ENCODE measurements at places on chromosomes 7 and 10.
A peak's percentile ranks its signal among the peaks of the same experiment; 100 is the strongest.

- no peak for DNase-seq
Observed at GRCh38 chr10:88521791-88522190, 61.3 kb downstream of the RNLS start.

GRCh38 chr10:12051241-12051640 lies 8.6 kb upstream of the UPF2 start:
- DNase-seq, result no peak

DNA sequence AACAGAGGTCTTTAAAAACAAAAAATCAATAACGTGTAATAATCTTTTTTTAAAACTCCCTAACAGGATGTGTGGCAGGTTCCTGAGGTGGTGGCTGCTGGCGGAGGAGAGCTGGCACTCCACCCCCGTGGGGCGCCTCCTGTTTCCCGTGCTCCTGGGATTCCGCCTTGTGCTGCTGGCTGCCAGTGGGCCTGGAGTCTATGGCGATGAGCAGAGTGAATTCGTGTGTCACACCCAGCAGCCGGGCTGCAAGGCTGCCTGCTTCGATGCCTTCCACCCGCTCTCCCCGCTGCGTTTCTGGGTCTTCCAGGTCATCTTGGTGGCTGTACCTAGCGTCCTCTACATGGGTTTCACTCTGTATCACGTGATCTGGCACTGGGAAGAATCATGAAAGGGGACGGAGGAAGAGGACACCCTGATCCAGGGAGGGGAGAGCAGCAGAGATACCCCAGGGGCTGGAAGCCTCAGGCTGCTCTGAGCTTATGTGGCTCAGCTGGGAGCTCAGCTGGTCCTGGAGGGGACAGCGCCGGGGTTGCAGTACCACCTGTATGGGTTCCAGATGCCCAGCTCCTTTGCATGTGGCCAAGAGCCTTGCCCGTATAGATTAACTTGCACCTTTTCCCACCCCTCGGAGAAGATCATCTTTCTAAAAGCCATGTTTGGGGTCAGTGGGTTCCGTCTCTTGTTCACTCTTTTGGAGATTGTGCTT lies 16.7 kb upstream of the AZGP1 start:
- no peak for DNase-seq

- no peak for DNase-seq
Observed at GRCh38 chr10:63123727-63124362, 9.3 kb upstream of the NRBF2 start.

GRCh38 chr7:135001390-135002165 lies 15.3 kb downstream of the AGBL3 start:
- DNase-seq, result no peak

DNA sequence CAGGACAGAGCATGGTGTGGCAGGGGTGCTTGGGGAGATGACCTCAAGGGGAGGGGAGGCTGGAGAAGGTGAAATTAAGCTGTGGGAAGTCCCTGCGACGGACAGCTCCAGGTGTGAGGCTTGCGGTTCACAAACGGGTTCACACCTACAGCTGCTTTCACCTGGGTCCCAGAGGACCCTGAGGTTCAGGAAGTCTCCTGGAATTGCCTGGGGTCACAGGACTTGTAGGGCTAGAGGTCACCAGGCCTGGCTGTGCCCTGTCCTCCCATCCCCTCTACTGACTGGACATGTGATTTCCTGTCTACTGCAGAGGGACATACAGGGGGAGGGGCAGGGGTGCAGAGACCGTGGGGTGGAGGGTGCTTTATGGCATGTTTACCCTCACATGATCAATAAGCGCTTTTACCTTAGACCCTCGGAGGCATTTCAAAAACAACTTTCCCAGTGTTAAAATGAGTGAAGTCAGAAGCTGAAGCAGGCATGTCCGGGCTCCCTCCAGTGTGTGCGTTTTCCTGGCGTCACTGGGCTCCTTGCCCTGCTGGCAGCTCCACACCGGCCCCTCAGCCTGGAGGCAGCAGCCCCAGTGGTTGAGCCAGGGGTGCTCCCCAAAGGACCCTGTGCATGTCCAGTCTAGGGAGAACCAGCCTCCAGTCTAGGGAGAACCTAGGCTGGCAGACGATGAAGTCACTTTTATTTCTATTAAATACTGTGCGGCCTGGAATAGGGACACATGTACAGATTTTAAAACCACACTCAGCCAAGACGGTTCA lies 66.6 kb upstream of the IGFBP3 start:
- no peak for DNase-seq

- DNase-seq, result no peak
Observed at GRCh38 chr10:130757271-130757670, 554.2 kb downstream of the TCERG1L start.

GRCh38 chr7:131363719-131364118 lies 36.0 kb downstream of the MKLN1 start:
- DNase-seq, result no peak

DNA sequence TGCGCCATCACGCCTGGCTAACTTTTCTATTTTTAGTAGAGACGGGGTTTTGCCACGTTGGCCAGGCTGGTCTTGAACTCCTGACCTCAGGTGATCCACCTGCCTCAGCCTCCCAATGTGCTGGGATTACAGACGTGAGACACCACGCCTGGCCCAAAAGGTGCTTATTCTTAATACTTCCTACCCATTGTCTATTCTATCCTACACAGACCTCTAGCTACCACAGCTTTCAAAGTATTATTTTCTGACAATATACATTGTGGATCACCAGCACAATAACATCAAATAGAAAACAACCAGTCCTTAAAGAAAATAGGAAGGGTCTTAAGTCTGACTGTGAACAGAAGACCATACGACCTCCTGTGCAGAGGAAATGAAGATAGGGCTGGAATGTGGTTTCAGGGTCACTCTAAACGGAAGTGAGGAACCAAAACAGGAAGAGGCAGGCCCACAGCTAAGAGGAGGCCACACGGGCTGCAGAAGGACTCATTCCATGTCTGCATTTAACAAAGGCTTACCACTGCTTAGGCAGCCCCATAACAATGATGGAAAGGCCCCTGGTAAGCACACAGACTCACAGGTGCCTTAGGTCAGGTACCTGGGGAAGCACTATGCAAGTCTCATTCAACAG lies 115.2 kb downstream of the ZFAND4 start:
- DNase-seq, result no peak

- DNase-seq, result no peak
Observed at GRCh38 chr10:24333736-24334135, 124.8 kb downstream of the KIAA1217 start.

- DNase-seq, result peak; percentile 39
Observed at GRCh38 chr7:4774658-4775249, 669 bp upstream of the AP5Z1 start.

DNA sequence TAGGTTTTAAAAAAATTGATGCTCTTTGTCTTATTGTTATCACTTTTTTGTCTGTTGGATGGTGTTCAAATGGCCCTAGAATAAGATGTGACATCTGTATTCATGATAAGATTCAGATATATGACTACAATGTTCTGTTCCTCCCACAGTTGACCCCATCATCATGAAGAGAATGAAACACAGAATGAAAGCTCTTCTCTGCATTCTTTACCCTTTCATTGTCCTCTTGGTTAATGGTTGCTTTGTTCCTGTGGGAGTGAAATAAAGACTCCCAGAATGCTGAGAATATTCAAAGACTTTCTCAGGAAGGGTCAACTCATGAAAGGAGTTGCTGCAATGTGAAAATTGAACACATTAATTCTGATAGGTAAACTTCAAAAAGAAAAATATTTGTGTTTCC lies 1015.8 kb downstream of the SORCS3 start:
- no peak for DNase-seq

- no peak for DNase-seq
Observed at GRCh38 chr10:64515970-64516699, 994.9 kb downstream of the REEP3 start.

Data from HEK293T (cell line).